ENCODE measurements at places on chromosomes 12 and 14. TPM values are rescaled to one million over a fixed set of nuclear protein-coding genes. Genes with fewer than 3 reads are reported as not detected.
A peak's percentile ranks its signal among the peaks of the same experiment; 100 is the strongest.

- peak; percentile 31 for DNase-seq
Measured at GRCh38 chr12:31324845-31325523, 966 bp downstream of the SINHCAF start.

The PROX2 gene
- 0.03 TPM for polyA plus RNA-seq

DNA sequence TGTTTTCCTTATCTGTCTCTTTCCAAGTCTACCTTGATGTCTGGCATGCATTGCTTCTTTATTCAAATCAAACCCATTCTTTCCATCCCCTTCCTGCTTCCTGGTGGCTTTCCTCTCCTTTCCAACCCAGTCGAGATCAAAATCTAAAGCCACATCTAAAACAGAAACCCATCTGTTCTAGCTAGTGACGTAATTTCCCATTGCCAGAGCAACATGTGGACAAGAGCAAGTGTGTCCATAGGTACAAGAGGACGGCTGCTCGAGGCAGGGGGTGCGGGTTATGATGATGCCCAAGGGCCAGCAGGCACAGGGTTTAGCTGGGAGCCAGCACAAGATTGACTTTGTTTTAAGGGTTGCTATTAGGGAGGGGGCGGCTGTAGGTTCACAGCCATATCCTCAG lies 7.0 kb downstream of the KRT80 start:
- no peak for DNase-seq

- no peak for DNase-seq
Measured at GRCh38 chr14:72598306-72598705, 295.6 kb downstream of the DPF3 start.

GRCh38 chr12:108403952-108404351 lies 64.8 kb upstream of the CMKLR1 start:
- DNase-seq = no peak

- DNase-seq = no peak
Measured at GRCh38 chr12:128069359-128069997, 197.5 kb upstream of the TMEM132C start.

Measured in CD14-positive monocyte (primary cell).